PC-9 (cell line): ENCODE measurements at places on chromosomes 6 and 20. TPM values are rescaled to one million over a fixed set of nuclear protein-coding genes. Genes with fewer than 3 reads are reported as not detected.

DNA sequence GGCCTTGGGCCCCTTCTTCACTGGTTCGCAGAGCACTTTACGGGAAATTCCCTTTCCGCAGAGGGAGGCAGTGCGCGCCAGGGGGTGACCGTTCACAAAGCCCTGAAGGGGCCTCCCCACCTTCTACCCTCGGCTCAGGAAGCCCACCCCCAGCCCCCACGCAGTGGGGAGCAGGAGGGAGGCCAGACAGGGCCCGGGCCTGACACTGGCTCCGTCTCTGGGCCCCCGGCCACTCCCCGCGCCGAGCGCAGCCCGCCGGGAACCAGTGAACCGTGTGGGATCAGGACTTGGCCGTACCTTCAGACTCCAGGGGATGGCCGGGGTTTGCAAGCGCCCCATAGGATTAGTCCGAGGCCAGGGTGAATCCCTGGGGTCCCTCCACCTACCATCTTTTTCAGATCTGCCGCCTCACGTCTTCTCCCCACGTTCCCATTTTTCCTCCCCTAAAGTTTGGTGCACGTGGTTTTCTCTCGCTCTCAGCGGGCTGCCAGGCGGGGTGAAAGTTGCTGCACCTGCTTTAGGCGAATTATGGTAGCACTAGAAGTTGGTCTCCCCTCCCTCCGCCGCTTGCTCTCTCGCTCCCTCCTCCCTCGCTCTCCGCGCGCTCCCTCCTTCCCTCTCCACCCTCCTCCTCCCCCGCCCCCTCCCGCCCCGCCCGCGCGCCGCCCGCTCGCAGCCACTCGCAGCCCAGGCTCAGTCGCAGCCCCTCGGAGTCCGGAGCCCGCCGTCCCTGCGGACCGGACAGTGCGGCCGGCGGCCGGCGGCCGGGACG, at the start of gene FOXP4:
FOXP4 (plus strand) TSS at position 679 of the 772 bp plus-strand sequence. CDS start 19,380 bp downstream, outside the sequence.
- peak; percentile 74 for DNase-seq
- peak within 1 kb of the TSS; percentile 80 for H3K4me3 ChIP-seq
- H3K36me3 ChIP-seq = no peaks in the 10 kb centered on the region
- no peak within 1 kb of the TSS for H3K27ac ChIP-seq

- no peak overlapping the region for H3K4me3 ChIP-seq
- H3K27me3 ChIP-seq = no peaks in the 10 kb centered on the region
- no peak overlapping the region for H3K27ac ChIP-seq
- H3K36me3 ChIP-seq = no peaks in the 10 kb centered on the region
- no peak for DNase-seq
- no peaks in the 10 kb centered on the region for H3K4me1 ChIP-seq
These were observed 124.0 kb upstream of the CARMIL1 start for GRCh38 chr6:25155211-25155610.

DNA sequence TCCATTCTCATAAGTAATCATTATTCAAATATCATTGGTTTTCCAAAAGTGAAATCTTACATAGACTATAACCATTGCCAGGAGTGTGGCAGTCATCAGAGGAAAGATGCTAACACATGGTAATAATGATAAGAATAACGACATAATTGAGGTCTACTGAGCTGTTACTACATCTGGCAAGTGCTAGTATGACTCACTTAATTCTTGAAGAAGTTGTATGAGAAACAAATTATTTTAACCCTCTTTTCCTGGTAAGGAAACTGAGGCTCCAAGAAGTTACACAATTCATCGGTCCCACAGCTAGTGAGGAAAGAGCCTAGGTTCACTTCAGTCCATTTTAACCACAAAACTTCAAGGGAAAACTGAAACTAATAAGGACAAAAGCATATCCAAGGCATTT, 335.6 kb upstream of the BTBD3 start:
- no peaks in the 10 kb centered on the region for H3K36me3 ChIP-seq
- no peak for DNase-seq
- no peaks in the 10 kb centered on the region for H3K27me3 ChIP-seq
- no peak overlapping the region for H3K27ac ChIP-seq

GRCh38 chr20:48831718-48832404, 4.1 kb upstream of the PREX1 start:
- H3K4me1 ChIP-seq = peaks cover 28% of the 10 kb centered on the region
- no peaks in the 10 kb centered on the region for H3K27me3 ChIP-seq

GRCh38 chr20:19974630-19975435, 42.3 kb upstream of the NAA20 start:
- H3K27ac ChIP-seq = peak overlapping the region; percentile 95
- peak; percentile 93 for DNase-seq
- H3K4me1 ChIP-seq = peaks cover 47% of the 10 kb centered on the region
- H3K27me3 ChIP-seq = no peaks in the 10 kb centered on the region
- peak overlapping the region; percentile 93 for H3K4me3 ChIP-seq
- H3K36me3 ChIP-seq = peaks cover 9% of the 10 kb centered on the region; the same call in 1 of the 2 replicates

HLA-DQA1 gene
- total RNA-seq = not detected in 2 replicates

- H3K4me1 ChIP-seq = no peaks in the 10 kb centered on the region
- no peaks in the 10 kb centered on the region for H3K27me3 ChIP-seq
- H3K4me3 ChIP-seq = no peak overlapping the region
- no peak overlapping the region for H3K27ac ChIP-seq
These were observed 29.6 kb downstream of the OR2B2 start for GRCh38 chr6:27882624-27883023.

- no peak overlapping the region for H3K4me3 ChIP-seq
- no peak for DNase-seq
- H3K4me1 ChIP-seq = no peaks in the 10 kb centered on the region
- no peaks in the 10 kb centered on the region for H3K27me3 ChIP-seq
- H3K27ac ChIP-seq = no peak overlapping the region
These were observed 115.4 kb downstream of the OPN5 start for GRCh38 chr6:47897247-47897646.

- DNase-seq = no peak
- H3K4me1 ChIP-seq = peaks cover 9% of the 10 kb centered on the region
- no peaks in the 10 kb centered on the region for H3K36me3 ChIP-seq
- no peak overlapping the region for H3K4me3 ChIP-seq
- H3K27me3 ChIP-seq = no peaks in the 10 kb centered on the region
These were observed 4.9 kb downstream of the PTK7 start for GRCh38 chr6:43081043-43081442.

DNA sequence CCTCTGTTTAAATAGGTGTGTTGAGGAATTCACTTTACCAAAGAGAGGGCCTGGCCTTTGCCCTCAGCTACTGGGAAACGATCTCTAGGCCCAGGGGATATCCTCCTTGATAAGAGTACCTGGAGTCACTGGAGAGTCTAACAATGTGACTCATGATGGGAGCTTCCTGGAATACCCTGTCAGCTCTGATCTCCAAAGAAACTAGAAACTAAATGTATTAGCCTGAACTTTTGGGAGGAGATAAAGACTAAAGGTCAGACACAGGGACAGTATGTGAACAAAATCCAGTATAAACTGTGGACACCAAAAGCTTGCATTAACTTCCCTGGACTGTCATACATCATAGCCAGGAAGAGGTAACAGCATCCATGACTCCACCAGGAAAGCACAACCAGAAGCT, 148.5 kb downstream of the RNGTT start:
- H3K27ac ChIP-seq = no peak overlapping the region
- DNase-seq = no peak
- H3K36me3 ChIP-seq = no peaks in the 10 kb centered on the region

DNA sequence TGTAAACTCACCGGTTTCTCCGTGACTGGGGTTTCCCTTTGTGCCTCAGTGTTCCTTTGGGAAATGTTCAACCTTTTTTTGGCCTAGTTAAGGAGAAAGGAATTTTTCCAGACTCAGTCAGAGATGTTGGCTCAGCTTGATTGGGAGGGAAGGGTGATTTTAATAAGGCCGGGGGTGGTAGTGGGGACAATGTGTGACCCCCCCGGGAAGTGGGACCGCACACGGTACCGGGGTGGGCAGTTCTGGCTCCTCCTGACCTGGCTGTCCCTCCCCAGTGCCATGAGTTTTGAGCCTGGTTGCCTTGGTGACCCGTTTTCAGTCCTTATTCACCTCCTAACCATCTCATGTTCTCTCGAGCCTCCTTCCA, 132.7 kb downstream of the SNX5 start:
- no peak for DNase-seq
- no peaks in the 10 kb centered on the region for H3K36me3 ChIP-seq
- no peak overlapping the region for H3K27ac ChIP-seq
- no peaks in the 10 kb centered on the region for H3K27me3 ChIP-seq
- no peak overlapping the region for H3K4me3 ChIP-seq

TSPO2 gene
- total RNA-seq = not detected in 2 replicates

CFB gene
- total RNA-seq = 22.6 and 25.5 TPM in 2 replicates

TFAP2D gene
- not detected in 2 replicates for total RNA-seq

GRCh38 chr6:170147832-170148708, 142.8 kb downstream of the DLL1 start:
- no peaks in the 10 kb centered on the region for H3K4me1 ChIP-seq
- no peaks in the 10 kb centered on the region for H3K36me3 ChIP-seq
- no peak overlapping the region for H3K27ac ChIP-seq
- H3K27me3 ChIP-seq = peaks cover 61% of the 10 kb centered on the region
